ENCODE measurements at places on chromosomes 13 and 19. TPM values are rescaled to one million over a fixed set of nuclear protein-coding genes. Genes with fewer than 3 reads are reported as not detected.

DNA sequence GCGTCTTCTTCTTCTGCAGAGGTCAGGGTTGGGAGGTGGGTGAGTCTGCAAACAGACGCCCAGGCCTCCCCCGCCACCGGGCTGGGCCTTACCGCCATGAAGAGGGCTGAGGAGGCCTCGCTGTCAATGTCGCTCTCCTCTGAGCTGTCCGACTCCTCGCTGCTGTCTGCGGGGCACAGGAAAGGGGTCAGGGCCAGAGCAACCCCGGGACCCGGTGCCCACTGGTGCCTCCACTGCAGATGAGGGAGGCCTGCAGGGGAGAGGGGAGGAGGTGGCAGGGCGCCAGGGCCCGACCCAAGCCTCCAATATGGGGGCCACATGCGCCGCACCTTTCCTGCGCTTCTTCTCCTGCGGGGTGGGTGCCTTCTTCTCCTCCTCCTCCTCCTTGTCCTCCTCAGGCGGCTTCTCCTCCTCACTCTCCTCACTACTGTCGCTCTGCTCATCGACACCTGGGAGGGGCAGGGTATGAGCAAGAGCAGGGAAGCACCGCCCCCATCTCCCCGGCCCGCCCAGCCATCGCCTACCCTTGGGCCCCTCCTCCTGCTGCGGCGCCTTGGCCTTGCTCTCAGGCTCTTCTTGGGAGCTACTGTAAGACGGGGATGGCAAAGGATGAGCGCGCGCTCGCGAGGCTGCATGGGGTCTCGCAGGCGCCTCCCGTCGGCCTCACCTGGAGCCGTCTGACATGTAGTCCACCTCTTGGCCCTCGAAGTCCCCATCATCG, 5.5 kb upstream of the PSPN start:
- no peak for DNase-seq

DNA sequence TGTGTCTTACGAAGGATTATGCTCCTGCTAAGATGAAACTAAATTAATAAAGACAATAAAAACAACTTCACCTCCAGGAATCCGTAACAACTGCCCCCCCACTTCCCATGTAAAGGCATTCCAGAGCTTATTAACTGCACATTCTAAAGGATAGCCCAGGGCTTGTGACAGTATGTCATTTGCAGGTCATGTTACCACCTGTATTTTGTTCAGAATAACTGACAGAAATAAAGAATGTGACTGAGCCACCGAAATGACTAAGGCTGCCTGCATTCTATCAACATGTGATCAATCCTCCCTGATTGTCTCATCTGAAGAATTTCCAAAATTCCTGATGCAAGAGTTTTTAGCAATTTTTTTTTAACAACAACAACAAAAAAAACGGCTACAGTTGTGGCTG, 117.2 kb downstream of the MIPEP start:
- DNase-seq: no peak

Gene ZNF737
- 3.6 TPM for polyA plus RNA-seq

Gene SHANK1
- 1.9 TPM for polyA plus RNA-seq

All from right cardiac atrium (tissue), 5 donors.